ENCODE measurements at places on chromosomes 7 and 10. TPM values are rescaled to one million over a fixed set of nuclear protein-coding genes. Genes with fewer than 3 reads are reported as not detected.
A peak's percentile ranks its signal among the peaks of the same experiment; 100 is the strongest.

HOXA3 gene
- total RNA-seq = not detected

HTR7 gene
- total RNA-seq = not detected

SPDYE5 gene
- total RNA-seq = not detected

GRCh38 chr10:22715290-22715625 is 880 bp upstream of the PIP4K2A start:
- no peak overlapping the region for H3K4me3 ChIP-seq
- H3K4me1 ChIP-seq = peaks cover 10% of the 10 kb centered on the region
- H3K36me3 ChIP-seq = no peaks in the 10 kb centered on the region
- no peaks in the 10 kb centered on the region for H3K27me3 ChIP-seq
- no peak overlapping the region for H3K27ac ChIP-seq
- DNase-seq = no peak

DNA sequence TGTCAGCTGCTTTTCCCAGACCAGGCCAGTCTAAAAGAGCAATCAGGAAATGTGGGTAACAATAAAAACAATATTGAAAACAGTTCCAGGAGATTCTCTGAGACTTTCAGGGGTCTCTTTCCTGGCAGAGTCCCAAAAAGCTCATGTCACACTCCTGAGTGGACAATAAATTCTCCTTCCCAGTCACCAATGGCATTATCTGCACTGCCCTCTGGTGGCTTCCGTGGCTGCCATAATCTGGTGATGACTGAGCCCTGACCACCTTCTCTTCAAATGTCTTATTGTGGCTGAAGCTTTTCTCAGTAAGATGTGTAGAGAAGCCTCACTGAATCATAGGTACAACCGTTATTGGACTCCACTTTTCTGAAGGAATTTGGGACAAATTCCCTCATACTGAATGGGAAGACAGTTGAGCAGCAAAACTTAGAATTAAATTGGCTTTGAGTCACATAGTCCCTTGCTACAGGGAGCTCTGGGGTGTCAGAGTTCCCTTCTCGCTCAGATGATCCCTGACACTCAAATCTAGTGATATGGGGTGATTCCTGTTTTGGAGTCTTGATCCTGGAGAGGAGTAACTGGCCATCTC is 24.4 kb upstream of the ASAH2 start:
- peak; percentile 38 for DNase-seq
- no peaks in the 10 kb centered on the region for H3K4me1 ChIP-seq
- H3K27me3 ChIP-seq = peaks cover 23% of the 10 kb centered on the region
- no peak overlapping the region for H3K4me3 ChIP-seq
- H3K36me3 ChIP-seq = no peaks in the 10 kb centered on the region

GRCh38 chr10:35011771-35012191 is 78.4 kb downstream of the CUL2 start:
- H3K36me3 ChIP-seq = peaks cover 12% of the 10 kb centered on the region
- DNase-seq = no peak
- H3K27me3 ChIP-seq = no peaks in the 10 kb centered on the region
- H3K27ac ChIP-seq = no peak overlapping the region
- H3K4me1 ChIP-seq = peaks cover 9% of the 10 kb centered on the region

DNA sequence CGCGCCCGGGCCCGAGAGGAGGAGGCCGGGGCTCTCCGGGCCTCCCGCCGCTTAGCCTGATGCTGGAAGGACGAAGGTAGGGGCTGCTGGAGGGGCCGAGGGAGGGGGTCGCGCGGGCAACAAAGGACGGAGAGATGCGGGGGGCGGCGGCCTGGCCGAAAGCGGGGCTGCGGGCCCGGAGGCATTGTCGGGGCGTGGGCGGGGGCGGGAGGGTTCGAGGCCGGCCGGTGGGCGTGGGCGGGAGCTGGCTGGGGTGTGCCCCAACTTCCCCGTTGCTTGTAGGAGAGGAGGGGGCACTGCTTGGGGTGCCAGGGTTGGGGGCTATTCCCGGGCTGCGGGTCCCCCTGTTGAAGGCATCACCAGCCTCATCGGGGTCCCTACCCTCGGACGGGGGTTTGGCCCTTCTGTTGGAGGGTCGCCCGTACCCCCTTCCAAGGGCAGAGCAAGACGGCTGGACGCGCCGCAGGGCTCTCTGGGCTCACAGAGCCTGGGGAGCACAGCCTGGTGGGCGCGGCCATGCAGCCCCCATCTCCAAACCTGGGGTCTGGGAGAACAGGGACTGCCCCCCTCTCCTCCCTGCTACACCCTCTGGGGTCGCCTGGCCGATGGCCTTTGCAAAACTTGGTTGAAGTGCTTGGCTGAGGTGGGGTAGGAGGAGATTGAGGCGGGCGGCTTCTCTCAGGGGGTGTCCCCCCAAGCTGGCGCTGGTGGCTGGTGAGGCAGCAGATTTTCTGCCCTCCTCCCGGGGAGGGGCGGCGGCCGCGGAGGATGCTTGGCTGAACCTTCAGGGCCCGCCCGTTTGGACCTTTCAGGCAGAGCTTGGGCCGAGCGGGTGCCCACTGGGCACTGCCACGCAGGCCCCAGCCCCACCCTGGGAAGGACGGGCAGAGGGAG is 699 bp downstream of the CLIP2 start:
- H3K4me1 ChIP-seq = peaks cover 37% of the 10 kb centered on the region
- DNase-seq = no peak
- H3K27ac ChIP-seq = peak overlapping the region; percentile 70
- no peaks in the 10 kb centered on the region for H3K36me3 ChIP-seq
- peak overlapping the region; percentile 94 for H3K4me3 ChIP-seq

DNA sequence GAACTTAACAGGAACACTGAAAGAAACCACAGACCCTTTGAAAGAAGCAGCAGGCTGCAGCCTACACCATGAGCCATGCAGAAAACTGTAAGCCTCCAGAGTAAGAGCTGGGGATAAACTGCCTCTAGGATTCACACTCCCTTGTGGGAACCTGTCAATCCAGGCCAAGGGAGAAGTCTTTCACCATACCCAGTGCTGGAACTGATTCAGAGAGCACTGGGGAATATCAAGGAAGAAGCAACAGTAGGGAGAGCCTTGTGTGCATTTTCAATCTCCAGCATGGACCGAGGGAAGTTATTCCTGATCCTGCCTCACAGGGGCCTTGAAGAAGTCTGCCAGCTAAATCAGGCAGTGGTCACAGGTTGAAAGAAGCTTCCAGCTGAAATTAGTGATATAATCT is 282.2 kb downstream of the AGMO start:
- H3K27ac ChIP-seq = no peak overlapping the region
- no peak overlapping the region for H3K4me3 ChIP-seq
- no peak for DNase-seq

GRCh38 chr7:88002617-88003016 is 68.6 kb downstream of the ADAM22 start:
- no peak overlapping the region for H3K4me3 ChIP-seq
- no peak overlapping the region for H3K27ac ChIP-seq
- H3K4me1 ChIP-seq = peaks cover 16% of the 10 kb centered on the region
- no peaks in the 10 kb centered on the region for H3K27me3 ChIP-seq
- no peaks in the 10 kb centered on the region for H3K36me3 ChIP-seq

DNA sequence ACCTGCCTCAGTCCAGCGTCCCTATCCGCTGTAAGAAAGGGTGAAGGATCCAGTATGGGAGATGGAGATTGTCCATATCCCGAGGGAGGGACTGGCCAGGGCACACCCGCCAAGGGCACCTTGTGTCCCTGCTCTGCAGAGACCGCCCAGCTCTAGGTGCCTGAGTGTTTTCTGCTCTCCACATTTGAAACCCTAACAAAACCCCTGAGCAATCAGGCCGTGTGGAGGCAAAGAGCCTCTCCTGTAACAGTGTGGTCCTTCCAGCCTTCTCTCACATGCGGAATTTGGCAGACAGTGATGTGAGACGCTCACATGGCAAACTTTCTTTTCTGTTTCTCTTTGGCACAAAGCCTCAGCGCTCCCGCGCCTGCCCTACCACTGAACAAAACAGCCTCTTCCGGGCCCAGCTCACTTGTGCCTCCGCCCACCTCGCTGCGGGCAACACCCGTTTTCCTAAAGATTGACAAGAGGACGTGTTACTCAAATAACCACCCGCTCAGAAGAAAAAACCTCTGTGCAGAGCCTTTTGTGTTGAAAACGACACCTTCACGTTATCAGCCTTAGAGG is 514.8 kb downstream of the DNAJB6 start:
- H3K4me3 ChIP-seq = no peak overlapping the region
- peaks cover 33% of the 10 kb centered on the region for H3K27me3 ChIP-seq
- H3K27ac ChIP-seq = no peak overlapping the region
- H3K36me3 ChIP-seq = no peaks in the 10 kb centered on the region
- DNase-seq = peak; percentile 24

GRCh38 chr7:34844406-34844805 is 186.4 kb downstream of the NPSR1 start:
- no peak for DNase-seq
- H3K27me3 ChIP-seq = no peaks in the 10 kb centered on the region
- no peaks in the 10 kb centered on the region for H3K36me3 ChIP-seq
- H3K27ac ChIP-seq = no peak overlapping the region
- H3K4me1 ChIP-seq = peaks cover 15% of the 10 kb centered on the region

DNA sequence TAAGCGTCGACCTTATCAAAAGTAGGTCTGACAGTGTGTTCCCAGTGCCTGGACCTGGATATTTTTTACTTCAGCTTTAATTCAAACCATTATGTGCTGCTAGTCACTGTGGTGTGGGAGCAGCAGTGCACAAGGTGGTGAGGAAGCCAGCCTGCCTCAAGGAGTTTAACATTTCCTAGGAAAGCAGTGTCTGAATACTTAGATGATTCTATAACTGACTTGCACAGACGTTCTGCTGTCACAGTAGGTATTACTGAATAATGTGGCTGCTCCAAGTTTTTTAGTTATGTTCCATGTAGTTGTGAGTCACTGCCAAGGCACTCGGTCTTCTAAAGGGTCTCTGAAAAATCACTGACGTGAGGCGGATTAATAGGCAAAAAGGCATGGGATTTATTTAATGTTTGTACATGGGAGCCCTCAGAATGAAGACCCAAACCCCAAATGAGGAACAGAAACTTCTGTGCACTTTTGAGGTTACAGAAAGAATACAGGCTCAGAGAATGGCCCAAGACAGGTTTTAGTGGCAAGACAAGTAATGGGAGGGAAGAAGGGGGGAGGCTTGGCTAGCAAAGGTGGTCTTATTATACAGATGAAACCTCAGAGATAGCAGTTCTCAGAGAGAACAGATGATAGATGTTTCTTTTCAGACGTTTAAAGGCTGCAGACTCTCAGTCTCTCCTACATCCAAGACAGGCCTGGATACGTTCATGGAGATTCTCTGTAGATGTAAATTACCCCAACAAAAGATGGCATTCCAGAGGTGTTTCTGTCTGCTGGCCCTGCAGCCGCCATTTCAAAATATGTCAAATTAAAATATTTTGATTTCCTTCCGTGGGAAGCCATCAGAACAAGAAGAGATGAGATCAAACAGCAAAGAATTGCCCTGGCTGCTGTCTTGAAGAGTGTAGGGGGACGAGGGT is 209.3 kb downstream of the SDK1 start:
- H3K27me3 ChIP-seq = no peaks in the 10 kb centered on the region
- no peaks in the 10 kb centered on the region for H3K4me1 ChIP-seq
- no peaks in the 10 kb centered on the region for H3K36me3 ChIP-seq
- no peak overlapping the region for H3K27ac ChIP-seq
- no peak overlapping the region for H3K4me3 ChIP-seq
- DNase-seq = no peak

GRCh38 chr7:130804220-130804619 is 70.2 kb upstream of the KLF14 start:
- no peaks in the 10 kb centered on the region for H3K4me1 ChIP-seq
- no peak overlapping the region for H3K4me3 ChIP-seq
- no peak overlapping the region for H3K27ac ChIP-seq
- H3K27me3 ChIP-seq = no peaks in the 10 kb centered on the region
- no peak for DNase-seq

- no peak overlapping the region for H3K4me3 ChIP-seq
- H3K4me1 ChIP-seq = no peaks in the 10 kb centered on the region
- H3K27ac ChIP-seq = no peak overlapping the region
- H3K36me3 ChIP-seq = no peaks in the 10 kb centered on the region
- H3K27me3 ChIP-seq = no peaks in the 10 kb centered on the region
- no peak for DNase-seq
These were observed 10.7 kb upstream of the UCN3 start for GRCh38 chr10:5354068-5354467.

GRCh38 chr7:91864070-91864469 is 16.4 kb downstream of the MTERF1 start:
- no peak for DNase-seq
- H3K4me3 ChIP-seq = no peak overlapping the region
- H3K27me3 ChIP-seq = no peaks in the 10 kb centered on the region
- H3K4me1 ChIP-seq = peaks cover 40% of the 10 kb centered on the region
- no peaks in the 10 kb centered on the region for H3K36me3 ChIP-seq
- peak overlapping the region; percentile 53 for H3K27ac ChIP-seq

- no peaks in the 10 kb centered on the region for H3K4me1 ChIP-seq
- no peak overlapping the region for H3K27ac ChIP-seq
- no peaks in the 10 kb centered on the region for H3K27me3 ChIP-seq
- no peak overlapping the region for H3K4me3 ChIP-seq
- no peaks in the 10 kb centered on the region for H3K36me3 ChIP-seq
These were observed 5.6 kb upstream of the NFKB2 start for GRCh38 chr10:102389894-102390293.

DNA sequence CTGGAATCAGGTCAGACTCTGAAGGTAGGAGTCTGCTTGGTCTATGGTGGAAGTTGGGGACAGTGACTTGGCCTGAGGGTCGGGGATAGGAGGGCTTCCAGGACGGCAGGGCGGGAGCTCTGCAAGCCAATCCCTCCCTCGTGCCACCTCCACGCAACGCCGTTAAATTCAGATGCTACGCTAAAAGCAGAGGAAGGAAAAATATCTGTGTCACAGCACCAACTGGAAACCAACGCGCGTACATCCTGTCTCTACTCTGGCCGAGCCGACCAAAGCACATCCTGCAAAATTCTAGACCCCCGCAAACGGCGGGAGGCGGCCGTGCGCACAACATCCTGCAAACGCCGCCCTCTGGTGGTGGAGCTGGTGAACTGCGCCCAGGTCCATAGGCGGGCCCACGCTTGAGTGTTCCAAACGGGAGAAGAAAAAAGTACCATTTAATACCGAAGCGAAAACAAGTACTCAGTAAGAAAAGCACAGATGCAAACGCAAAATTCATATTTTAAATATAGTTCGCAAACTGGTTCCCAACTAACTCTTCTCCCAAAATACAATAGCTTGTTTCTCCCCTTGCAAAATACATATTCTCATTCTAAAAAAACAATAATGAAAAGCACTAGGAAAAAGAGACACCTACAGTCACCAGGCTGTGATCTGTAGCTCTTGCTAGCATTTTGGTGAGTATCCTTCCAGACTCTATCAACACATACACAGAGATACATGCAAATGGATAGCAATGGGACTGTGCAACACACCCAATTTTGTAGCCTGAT is 45.7 kb upstream of the HSPA12A start:
- H3K4me1 ChIP-seq = peaks cover 5% of the 10 kb centered on the region
- no peak overlapping the region for H3K4me3 ChIP-seq
- H3K36me3 ChIP-seq = no peaks in the 10 kb centered on the region
- no peak overlapping the region for H3K27ac ChIP-seq
- DNase-seq = peak; percentile 87
- H3K27me3 ChIP-seq = no peaks in the 10 kb centered on the region

GRCh38 chr7:77813180-77813579 is 14.6 kb downstream of the PHTF2 start:
- H3K36me3 ChIP-seq = no peaks in the 10 kb centered on the region
- H3K4me1 ChIP-seq = peaks cover 3% of the 10 kb centered on the region
- no peak for DNase-seq
- no peaks in the 10 kb centered on the region for H3K27me3 ChIP-seq
- no peak overlapping the region for H3K4me3 ChIP-seq

Measured in A673 (cell line).